ENCODE measurements at places on chromosomes 5 and 9.

- DNase-seq: no peak
Measured at GRCh38 chr5:36576721-36577120, 29.7 kb upstream of the SLC1A3 start.

- no peak for DNase-seq
Measured at GRCh38 chr5:116953251-116953930, 378.8 kb upstream of the SEMA6A start.

- peak; percentile 65 for DNase-seq
Measured at GRCh38 chr9:134056483-134057306, 11.1 kb downstream of the BRD3 start.

DNA sequence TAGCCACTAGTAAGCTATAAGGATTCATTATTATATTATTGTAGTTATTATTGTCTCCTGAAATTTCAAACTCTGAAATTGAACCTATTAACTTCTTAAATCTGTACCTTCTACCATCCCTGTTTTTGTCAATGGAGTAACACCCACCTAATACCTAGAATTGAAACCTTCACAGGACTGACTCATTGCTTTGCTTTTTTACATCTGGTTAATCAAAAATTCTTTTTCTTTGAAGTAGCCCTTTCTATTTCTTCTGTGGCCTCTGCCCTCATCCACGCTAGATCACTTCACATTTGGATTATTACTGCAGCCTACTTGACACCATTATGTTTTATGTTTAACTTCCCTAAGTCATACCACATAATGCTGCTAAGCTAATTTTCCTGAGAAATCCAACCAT lies 35.6 kb downstream of the RBM27 start:
- DNase-seq: no peak

DNA sequence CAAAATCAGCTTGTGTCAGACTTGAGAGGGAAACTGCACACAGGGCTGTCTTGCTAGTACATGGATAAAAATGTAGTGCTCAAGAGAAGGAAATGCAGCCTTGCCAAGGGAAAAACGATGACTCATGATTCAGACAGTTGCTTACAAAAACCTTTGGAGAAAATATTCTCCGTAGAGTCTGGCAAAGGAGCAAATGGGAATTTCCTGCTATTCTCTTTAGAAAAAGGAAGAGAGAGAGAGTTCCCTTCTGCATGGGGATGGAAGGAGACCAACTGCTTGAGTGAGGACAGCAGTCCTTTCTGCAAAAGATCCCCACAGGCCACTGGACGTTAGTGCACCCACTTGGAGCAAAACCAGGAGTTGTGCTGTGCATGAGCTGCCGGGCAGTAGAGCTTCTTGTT lies 7.6 kb downstream of the IFNB1 start:
- no peak for DNase-seq

GRCh38 chr9:118438810-118439209 lies 734.6 kb downstream of the TLR4 start:
- no peak for DNase-seq

DNA sequence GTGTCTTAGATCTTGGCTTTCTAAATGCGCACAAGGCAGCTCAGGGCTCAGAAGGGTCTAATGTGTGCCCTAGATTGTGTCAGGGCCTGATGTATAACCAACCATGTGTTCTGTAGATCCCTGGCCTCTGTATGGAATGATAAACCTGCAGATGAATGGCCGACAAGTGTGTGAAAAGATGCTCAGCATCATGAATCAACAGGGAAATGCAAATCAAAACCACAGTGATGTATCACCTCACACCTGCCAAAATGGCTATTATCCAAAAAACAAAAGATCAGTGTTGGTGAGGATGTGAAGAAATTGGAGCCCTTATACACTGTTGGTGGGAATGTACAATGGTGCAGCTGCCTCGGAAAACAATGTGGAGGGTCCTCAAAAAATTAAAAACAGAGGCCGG lies 489.8 kb downstream of the SEMA5A start:
- DNase-seq: no peak

GRCh38 chr9:100794738-100795269 lies 216.9 kb downstream of the CAVIN4 start:
- no peak for DNase-seq

DNA sequence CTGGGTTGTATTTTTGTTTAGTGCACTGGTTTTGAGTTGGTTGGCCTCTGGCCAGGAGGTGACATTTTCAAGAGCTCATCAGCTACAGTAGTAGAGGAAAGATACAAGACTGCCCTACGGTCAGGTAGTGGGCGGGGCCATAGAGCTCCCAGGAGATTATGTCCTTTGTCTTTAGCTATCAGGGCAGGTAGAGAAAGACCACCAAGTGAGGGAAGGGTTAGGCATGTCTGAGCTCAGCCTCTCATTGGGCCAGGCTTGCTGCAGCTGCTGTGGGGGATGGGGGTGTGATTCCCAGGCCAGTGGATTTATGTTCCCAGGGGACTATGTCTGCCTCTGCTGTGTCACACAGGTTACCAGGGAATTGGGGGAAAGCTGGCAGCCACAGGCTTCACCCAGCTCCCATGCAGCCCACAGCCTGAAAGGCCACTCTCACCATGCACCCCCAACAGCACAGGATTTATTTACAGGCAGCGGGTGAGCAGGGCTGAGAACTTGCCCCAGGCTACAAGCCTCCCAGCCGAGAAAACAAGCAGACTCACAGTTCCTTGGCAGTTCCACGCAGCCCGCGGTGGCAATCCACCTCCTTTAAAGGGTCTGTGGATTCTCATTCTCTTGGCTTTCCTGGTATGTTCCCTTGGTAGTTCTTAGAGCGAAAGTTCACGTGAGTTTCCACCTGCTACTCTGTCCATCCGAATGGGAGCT lies 37.5 kb upstream of the BOD1 start:
- no peak for DNase-seq

GRCh38 chr5:96072138-96072790 lies 110.6 kb upstream of the ELL2 start:
- no peak for DNase-seq

- no peak for DNase-seq
Measured at GRCh38 chr9:87113874-87114273, 166.6 kb upstream of the GAS1 start.
